ENCODE measurements at places on chromosomes 2 and 18. TPM values are rescaled to one million over a fixed set of nuclear protein-coding genes. Genes with fewer than 3 reads are reported as not detected.

Gene C2orf78
- not detected for total RNA-seq

Gene FOXD4L1
- 0.58 TPM for total RNA-seq

Gene KCNG2
- not detected for total RNA-seq

Gene ITPRIPL1
- not detected for total RNA-seq

Gene METTL8
- 26.7 TPM for total RNA-seq

Gene ALPG
- total RNA-seq: 0.22 TPM

All from A549 treated with RU486 at 1 μM for 4 hours (cell line).